T-helper 9 cell (primary cell): ENCODE measurements at places on chromosomes 7 and 10.

DNA sequence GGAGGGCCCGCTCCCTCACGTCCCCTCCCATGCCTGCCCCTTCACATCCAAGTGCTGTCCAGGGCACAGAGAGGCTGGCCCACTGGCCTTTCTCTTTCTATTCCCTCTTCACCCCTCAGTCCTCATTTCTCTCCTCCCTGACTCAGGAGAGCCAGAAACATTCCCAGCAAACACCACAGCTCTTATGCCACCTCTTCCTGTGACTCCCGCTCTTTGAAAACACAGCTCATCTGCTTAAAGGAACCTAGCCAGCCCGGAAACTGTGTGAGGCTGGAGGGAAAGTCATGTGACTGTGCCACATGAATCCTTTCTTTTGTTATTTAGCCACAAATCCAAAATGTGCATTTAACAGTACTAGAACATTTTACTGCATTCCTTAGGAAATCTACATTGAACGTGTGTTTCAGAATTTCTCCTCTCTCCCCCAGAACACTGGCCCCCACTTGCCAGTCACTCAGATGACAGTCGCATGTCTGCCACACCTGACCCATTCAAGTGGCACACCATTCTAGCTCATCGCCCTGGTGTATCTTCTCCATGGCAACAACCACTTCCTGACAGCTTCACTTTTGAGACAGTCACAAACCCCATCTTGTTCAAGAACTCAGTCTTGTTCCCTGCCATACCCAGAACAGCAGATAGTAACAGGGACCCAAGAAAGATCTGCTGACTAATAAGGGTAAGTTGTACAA lies 42.8 kb downstream of the GRB10 start:
- peak; percentile 26 for DNase-seq

GRCh38 chr10:35498693-35499092 lies 106.4 kb upstream of the GJD4 start:
- DNase-seq: no peak

DNA sequence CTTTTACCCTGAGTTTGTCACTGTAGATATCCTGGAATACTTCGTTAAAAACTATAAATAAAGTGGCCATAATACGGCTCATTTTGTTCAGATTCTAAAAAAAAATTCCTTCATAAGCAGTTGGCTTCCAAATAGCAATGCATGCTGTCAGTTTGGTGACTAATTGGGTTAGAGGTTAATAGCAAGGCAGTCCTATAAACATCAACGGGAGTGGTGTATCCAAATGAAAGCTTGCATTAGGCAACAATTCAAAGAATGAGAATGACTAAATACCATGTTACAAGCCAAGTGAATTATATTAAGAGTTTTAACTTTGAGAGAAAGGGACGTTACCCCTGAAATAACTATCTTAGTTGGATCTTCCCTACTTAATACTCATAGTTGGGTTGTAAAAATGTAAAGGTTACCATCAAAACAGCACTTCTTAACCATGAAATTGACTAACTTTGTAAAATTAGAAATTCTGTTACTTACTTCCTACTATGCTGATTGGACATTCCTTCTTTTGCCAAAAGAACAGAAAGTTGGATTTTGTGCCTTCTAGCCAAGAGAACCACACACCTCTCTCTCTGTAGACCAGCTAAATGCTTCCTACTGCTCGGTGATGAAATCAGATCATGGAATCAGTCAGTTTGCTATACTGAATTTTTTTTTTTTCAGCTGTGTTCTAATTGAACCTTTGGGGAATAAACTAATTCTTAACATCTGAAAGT lies 98.0 kb downstream of the KAT6B start:
- DNase-seq: no peak

DNA sequence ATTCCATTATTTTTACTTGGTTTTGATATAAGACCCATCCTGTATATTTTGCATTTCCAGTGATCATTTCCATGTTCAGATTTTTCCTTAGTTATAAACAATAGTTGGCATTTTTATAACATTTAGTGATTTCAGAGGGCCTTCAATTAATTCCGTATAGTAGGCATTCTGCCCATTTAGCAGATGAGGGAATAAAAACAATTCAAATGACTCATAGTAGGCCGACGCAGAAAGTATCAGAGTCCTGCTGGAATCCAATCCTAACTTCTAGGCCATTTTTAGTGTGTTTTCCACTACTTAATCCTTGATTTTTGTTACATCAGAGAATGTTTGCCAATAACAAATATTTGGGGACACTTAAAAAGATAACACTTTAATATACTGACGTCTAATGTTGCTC lies 15.4 kb downstream of the RNF32 start:
- DNase-seq: no peak

DNA sequence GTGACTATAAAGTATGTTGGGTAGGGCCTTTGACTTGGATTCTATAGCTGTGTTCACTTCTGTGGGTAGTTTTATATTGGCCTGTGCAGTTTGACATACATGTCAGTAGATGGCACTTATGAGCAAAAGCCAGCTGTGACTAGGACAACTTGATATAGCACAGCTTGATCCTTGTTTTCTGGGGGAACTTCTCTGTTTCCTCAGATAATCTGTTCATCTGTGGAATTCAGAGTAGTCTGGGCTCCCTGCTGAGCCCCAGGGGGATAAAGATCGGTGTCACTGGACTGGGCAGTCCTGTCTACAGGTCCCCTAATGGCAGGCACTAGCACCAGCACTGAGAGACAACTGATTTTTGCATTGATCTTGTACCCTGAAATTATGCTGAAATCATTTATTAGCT lies 25.4 kb downstream of the CYP2C9 start:
- DNase-seq: no peak

DNA sequence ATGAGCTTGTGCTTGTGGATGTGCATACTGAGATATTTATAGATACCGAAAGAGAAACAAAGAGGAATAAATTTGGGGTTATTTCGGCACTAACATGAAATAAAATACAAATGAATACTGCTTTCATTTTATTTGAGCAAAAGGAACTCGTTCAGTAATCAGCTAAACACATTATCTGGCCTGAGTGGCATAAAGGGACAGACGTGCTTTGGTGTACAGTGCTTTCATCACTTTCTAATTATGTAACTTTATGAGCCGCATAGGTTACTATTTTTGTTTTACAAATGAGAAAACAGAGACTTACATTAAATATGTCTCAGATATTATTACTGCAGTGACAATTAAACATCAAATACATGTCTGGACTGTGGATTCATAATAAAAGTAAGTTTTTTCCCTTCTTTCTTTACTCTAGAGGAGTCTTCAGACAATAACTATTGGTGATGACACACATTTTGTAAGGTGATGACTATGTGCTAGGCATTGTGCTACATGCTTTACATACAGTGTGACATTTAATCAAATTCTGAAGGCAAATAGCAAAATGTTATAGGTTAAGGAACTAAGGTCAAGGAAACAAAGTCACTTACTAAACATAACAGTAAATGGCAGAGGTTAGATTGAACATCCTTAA lies 503.3 kb downstream of the SORCS1 start:
- DNase-seq: no peak

DNA sequence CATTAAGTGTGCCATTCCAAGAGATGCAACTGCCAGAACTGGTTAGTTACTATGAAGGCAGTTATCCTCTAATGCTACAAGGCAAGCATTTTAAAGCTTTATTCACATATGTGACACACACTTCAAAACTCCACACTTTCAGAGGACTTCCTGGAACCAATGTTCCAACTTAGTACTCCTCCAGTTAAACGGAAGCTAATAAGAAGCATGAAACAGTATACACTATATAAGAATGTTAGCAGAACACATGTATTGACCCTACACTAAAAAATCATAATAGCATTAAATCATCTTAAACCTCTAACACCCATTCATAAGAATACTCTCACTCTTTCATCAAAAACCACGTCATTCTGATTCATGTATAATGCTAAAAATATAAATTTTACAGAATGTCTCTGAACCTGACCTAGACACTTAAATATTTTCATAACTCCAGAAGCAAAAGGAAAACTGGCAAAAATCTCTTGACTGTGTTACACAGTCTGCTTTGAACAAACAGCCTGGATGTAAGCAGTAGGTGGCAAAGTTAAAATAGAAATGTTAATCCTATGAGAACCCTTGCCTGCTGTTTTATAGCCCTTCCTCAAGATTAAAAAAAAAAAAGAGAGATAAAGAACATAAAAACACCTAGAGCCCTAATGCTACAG lies 135.0 kb downstream of the SEMA3C start:
- no peak for DNase-seq

- DNase-seq: no peak
These were observed 82.2 kb downstream of the NOD1 start for GRCh38 chr7:30396389-30396788.

GRCh38 chr7:115087437-115087836 lies 165.5 kb downstream of the MDFIC start:
- no peak for DNase-seq

- no peak for DNase-seq
These were observed 43.7 kb downstream of the UNC5B start for GRCh38 chr10:71255808-71256660.

DNA sequence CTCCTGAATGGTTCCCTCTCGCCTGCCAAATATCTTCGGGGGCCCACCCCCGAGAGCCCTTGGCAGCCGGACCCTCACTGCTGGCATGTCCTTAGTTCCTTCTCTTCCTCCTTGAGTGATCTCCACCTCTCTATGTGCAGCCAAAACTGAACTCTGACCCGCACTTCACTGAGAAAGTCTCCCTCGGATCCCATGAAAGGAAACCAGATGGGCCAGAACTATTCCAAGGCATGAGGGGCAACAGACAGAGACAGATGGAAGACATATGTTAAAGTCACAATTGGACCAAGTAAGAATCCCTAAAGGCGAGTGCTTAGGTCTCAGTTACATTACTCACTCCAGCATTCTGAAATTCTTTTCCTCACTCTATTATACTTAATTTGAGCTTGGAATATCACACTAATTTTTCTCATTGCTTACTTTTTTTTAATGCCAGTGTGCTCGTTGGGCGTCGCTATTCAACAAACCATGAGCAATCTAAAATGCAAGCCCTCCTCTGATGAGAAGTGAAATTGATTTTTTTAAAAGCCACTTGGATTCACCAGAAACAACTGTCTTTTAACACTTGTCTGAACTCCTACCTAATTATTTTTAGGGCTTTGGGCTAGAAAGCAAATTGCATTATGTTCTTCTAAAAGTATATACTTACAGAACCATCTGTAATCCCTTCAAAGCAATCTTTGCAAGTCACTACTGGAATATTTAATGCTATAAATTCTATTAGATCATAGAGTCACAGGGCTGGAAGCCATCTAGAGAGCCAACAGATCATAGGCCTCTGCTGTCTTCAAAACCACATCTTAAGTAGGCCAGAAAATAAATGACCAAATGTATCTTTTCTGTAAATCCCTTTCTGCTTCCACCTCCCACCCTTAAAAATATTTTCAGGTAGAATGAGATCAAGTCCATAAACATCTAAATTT lies 43.3 kb upstream of the EZH2 start:
- no peak for DNase-seq

GRCh38 chr10:34817054-34817453 lies 2.0 kb upstream of the PARD3 start:
- no peak for DNase-seq

DNA sequence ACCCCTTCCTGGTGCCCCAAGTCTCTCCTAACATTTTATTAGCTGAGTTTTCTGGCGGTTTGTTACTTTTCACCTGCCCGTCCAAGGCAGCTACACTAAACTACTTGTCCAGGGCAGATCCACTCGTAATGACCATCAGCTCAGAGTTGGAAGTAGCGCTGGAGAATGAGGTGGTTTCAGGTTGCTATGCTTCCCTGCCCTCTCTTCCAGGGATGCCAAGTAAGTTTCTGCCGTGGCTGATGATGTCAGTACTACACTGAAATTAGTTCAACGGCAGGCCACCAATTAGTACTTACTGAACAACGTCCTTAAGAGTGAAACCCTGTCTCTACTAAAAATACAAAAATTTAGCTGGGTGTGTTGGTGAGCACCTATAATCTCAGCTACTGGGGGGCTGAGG lies 55.2 kb downstream of the DIP2C start:
- no peak for DNase-seq

DNA sequence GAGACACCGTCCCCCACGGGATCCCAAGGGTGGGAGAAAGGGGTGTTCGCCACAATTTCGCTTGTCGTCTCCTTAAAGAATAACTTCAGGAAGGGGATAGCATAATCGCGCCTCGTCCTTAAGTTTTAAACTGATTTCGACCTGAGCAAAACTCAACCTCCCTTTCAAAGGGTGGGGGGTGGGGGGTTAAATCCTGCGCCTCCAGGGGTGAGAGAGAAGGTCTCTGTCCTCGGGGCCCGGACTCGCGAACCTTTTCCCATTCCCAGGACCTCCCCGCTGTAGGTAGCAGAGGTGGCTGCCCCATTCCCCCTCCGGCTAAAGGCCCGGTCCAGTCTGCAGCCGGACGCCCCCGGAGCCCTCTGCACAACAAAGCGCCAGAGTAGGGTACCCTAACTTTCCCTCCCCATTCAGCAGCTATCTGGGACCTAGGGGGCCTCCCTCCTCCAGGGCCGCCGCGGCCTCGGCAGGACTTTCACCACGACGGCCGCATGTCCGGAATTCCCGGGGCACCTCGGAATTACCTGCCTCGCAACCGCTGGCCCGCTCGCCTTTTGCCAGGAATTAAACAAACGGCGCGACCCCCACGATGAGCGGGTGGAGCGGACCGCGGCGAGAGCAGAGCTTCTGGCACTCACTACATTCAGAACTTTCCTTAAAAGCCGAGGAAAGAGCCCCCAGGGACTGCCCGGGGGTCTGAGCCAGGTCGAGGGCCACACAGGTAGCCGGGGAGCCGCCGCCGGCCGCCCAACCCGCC lies 1.7 kb downstream of the CDK6 start:
- DNase-seq: no peak

DNA sequence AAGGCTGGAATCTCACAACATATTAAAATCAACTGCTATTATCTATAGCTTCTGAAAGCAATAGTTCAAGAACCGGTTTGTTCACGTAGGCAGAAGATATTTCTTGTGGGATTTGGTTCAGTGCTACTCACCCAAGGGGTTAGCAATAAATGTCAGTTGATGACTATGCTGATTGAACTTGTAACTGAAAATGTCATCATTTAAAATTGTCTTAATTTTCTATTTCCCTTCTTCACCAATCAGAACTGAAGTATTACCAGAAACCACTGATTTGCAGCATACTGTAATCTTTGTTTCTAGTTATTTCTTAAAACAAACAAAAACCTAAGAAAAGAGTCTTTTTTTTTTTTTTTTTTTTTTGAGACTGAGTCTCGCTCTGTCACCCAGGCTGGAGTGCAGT lies 46.1 kb downstream of the CPEB3 start:
- DNase-seq: no peak
